ENCODE measurements at places on chromosomes 3 and 15. TPM values are rescaled to one million over a fixed set of nuclear protein-coding genes. Genes with fewer than 3 reads are reported as not detected.

Gene C3orf70
- total RNA-seq = 0.28 TPM

Gene ALS2CL
- total RNA-seq = 7.8 TPM

Gene ASB14
- total RNA-seq = not detected

Gene MESP2
- 0.16 TPM for total RNA-seq

Gene WDR82
- total RNA-seq = 15.1 TPM

Gene TF
- 1.1 TPM for total RNA-seq

Gene NANOGP8
- total RNA-seq = 0.43 TPM

- no peaks in the 10 kb centered on the region for H3K27me3 ChIP-seq
- H3K27ac ChIP-seq = no peak overlapping the region
- DNase-seq = no peak
- H3K36me3 ChIP-seq = no peaks in the 10 kb centered on the region
Observed at GRCh38 chr3:18217507-18218174, 207.5 kb downstream of the SATB1 start.

- DNase-seq = no peak
- no peak overlapping the region for H3K27ac ChIP-seq
- H3K36me3 ChIP-seq = no peaks in the 10 kb centered on the region
- H3K4me3 ChIP-seq = no peak overlapping the region
Observed at GRCh38 chr3:192373032-192373431, 354.3 kb downstream of the FGF12 start.

DNA sequence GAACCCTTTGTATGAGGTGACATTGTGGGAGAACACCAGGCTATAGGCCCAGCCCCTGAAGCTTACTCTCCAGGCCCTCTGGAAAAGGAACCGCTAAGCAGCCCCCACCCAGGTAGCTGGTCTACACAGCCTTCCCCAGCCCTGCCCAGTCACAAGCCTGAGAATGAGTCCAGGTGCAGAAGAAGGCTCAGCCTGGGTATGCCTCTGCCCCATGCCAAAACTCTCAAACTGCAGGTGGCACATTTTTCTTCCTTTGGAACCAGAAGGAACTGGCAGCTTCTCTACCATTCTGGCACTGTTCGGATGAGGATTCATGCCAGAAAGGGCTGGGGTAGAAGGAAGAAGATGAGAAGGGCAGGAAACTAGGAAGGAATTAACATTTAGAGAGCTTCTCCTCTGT is 23.7 kb upstream of the TBC1D21 start:
- no peak overlapping the region for H3K4me3 ChIP-seq
- H3K27ac ChIP-seq = no peak overlapping the region
- H3K27me3 ChIP-seq = no peaks in the 10 kb centered on the region
- H3K4me1 ChIP-seq = no peaks in the 10 kb centered on the region
- H3K36me3 ChIP-seq = no peaks in the 10 kb centered on the region
- peak; percentile 79 for DNase-seq

DNA sequence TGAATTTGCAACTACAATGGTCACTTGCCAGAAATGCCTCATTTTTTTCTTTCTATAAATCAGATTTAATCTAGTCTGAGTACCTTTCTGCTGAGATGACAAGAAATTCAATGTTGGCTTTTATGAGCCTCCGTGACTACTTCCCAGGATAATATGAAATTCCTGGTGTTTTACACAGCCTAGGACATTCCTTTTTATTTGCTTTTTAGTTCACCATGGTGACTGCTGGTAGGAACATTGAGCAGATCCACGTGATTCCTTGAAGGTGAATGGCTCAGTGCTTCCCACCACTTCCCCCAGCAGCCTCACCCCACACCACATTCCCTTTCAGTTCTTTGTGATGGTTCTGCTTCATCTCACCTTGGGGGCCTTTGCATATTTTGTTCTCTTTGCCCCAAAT is 4.3 kb upstream of the NPTN start:
- H3K4me1 ChIP-seq = no peaks in the 10 kb centered on the region
- DNase-seq = no peak
- H3K27ac ChIP-seq = no peak overlapping the region
- H3K4me3 ChIP-seq = no peak overlapping the region
- H3K36me3 ChIP-seq = no peaks in the 10 kb centered on the region
- H3K27me3 ChIP-seq = no peaks in the 10 kb centered on the region

DNA sequence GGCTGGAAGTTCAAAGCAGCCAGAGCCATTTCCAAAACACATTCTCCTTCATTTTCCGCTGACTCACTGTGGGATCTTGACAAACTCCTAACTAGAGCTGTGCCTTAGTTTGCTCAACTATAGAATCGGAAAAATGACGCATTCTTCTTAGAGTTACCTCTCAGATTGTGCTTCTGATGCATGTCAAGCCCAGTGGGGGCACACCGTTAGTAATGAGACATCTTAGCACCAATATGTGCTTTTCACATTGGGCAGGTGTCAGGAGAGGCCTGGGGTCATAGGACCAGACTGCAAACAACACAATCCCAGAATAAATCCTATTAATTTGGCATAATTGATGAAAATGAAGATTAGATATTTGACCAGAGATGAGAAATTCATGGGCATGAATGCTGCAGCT is 71.3 kb upstream of the UBE3A start:
- no peak overlapping the region for H3K27ac ChIP-seq
- H3K4me3 ChIP-seq = no peak overlapping the region
- H3K36me3 ChIP-seq = no peaks in the 10 kb centered on the region
- no peaks in the 10 kb centered on the region for H3K27me3 ChIP-seq
- no peaks in the 10 kb centered on the region for H3K4me1 ChIP-seq

- no peaks in the 10 kb centered on the region for H3K27me3 ChIP-seq
- peak; percentile 72 for DNase-seq
- H3K4me1 ChIP-seq = no peaks in the 10 kb centered on the region
- H3K4me3 ChIP-seq = no peak overlapping the region
- H3K36me3 ChIP-seq = peaks cover 16% of the 10 kb centered on the region
Observed at GRCh38 chr3:38117163-38117716, 19.7 kb downstream of the ACAA1 start.

GRCh38 chr15:90564051-90564450 is 34.3 kb downstream of the CRTC3 start:
- no peak for DNase-seq
